ENCODE measurements at places on chromosomes 11 and 22. TPM values are rescaled to one million over a fixed set of nuclear protein-coding genes. Genes with fewer than 3 reads are reported as not detected.

The TMEM191C gene
- not detected for total RNA-seq

- no peaks in the 10 kb centered on the region for H3K4me1 ChIP-seq
- no peak overlapping the region for H3K4me3 ChIP-seq
- no peaks in the 10 kb centered on the region for H3K36me3 ChIP-seq
- H3K27me3 ChIP-seq = peaks cover 14% of the 10 kb centered on the region
- DNase-seq = no peak
- no peak overlapping the region for H3K27ac ChIP-seq
Observed at GRCh38 chr11:115522302-115522701, 18.1 kb upstream of the CADM1 start.

DNA sequence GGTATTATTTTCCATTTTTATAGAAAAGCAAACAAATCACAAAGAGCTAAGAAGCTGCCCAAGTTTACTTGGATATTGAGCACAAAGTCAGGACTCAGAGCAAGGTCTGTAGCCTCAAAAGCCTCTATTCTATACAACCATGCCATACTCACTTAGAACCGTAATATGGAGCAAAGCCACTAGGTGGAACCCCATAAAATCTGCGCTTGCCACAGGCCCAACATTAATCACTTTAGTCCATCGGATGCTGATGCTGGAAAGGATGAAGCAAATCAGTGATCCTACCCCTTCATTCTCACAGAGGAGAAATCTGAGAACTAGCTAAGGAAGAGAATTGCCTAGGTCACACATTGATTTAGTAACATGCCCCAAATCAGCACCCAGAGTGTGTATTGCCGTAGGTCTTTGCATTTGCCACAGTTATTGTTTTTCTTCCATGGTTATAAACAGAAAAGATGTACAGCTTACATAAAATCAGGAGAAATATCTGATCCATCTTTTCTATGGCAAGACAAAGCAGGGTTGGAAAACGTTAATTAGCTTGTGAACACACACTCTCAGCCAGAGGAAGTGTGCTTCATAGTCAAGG is 56.7 kb upstream of the RAB38 start:
- H3K27me3 ChIP-seq = no peaks in the 10 kb centered on the region
- no peak overlapping the region for H3K27ac ChIP-seq
- no peak overlapping the region for H3K4me3 ChIP-seq
- no peaks in the 10 kb centered on the region for H3K4me1 ChIP-seq

- H3K27ac ChIP-seq = no peak overlapping the region
- no peaks in the 10 kb centered on the region for H3K36me3 ChIP-seq
- no peak overlapping the region for H3K4me3 ChIP-seq
- no peaks in the 10 kb centered on the region for H3K4me1 ChIP-seq
Observed at GRCh38 chr22:48104102-48104738, 1341.8 kb downstream of the TBC1D22A start.

DNA sequence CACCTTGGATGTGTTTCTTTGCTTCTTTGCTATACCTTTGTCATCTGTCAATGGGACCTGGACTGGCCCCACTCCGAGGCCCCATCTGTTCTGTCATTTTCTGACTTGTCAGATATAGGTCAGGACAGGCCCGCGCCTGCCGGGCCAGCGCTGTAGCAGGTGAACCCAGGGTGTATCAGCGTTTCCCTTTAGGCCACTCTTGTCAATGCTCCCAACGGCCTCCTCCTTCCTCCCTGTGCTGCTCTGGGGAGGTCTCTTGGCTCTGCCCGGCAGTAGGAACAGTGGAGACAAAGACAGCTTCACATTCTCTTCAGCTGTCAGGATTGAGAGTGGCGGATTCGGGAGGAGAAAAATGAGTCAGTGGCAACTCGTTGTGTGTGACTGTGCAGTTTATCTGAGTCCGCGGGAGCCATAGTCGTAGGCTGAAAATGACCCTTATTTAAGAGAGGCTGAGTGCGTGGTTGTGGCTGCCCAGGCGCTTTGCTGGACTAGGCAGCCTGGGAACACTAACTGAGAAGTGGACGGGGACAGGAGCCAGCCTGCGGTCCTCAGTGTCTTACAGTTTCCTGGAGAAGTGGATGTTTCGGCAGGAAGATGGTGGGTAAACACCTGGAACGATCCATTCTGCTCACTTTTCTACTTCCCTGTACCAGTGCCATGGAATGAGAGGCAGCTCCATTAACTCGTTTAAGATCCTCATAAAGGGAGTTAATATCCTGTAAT is 102.3 kb downstream of the PRR5L start:
- no peak overlapping the region for H3K4me3 ChIP-seq
- H3K27me3 ChIP-seq = no peaks in the 10 kb centered on the region
- H3K27ac ChIP-seq = no peak overlapping the region
- no peaks in the 10 kb centered on the region for H3K4me1 ChIP-seq
- no peaks in the 10 kb centered on the region for H3K36me3 ChIP-seq

DNA sequence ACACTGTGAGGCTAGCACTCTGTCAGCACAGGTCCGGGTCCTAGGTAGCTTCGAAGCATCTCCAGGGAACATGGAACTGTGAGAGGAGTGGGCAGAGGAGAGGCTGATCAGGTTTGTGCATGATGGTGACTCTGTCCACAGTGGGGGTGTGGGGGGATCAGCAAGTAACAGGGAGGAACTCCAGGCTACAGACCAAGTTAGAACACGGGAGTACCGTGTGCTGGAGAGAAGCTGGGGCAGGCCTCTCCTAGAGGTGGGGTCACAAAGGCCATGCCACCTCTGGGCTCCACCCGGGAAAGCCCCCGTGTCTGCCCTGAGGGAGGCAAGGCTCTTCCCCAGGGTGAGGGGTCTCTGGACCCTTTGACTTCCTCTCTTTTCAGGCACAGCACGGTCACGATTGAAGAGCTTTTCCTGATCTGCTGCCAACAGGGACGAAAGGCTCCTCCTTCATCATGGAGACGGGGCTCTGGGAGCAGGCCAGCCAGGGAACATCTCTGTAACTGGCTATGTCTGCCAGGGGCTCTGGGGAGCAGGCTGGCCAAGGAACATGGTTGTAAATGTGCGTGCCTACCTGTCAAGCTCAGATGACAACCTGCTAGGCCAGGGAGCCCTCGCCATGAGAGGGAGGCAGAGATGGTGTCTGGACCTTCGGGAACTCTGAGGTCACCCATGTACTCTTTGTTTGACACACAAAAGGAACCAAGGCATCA is 1476.1 kb downstream of the BRD1 start:
- no peaks in the 10 kb centered on the region for H3K36me3 ChIP-seq
- peak; percentile 25 for DNase-seq
- H3K27ac ChIP-seq = no peak overlapping the region
- H3K27me3 ChIP-seq = peaks cover 18% of the 10 kb centered on the region
- H3K4me3 ChIP-seq = no peak overlapping the region

Measured in suprapubic skin (tissue), 4 donors.